Kasumi-1 (cell line): ENCODE measurements at places on chromosomes 13 and 19.

DNA sequence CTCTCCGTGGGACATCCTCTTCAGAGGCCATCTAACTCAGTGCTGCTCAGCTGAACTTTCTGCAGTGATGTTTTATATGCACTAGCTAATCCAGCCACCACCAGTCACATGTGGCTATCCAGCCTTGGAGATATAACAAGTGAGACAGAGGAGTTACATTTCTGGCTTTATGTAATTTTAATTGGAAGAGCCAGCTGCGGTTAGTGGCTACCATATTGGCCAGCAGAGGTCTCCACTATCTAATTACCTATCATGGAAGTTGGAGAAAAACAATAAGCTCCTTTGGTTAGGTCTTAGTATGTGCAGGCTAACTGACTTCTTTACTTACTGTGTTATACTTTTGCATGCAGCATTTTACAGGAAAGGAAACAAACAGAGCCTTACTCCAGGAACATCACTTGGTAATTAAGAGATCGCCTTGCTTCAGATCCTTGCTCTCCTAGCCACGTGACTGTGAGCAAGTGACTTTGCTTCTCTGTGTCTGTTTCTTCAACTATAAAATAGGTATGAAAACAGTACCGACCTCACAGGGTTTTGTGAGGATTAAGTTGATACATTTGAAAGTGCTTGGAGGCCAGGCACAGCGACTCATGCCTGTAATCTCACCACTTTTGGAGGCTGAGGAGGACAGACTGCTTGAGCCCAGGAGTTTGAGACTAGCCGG, 1.6 kb upstream of the KLK10 start:
- peak; percentile 66 for DNase-seq

DNA sequence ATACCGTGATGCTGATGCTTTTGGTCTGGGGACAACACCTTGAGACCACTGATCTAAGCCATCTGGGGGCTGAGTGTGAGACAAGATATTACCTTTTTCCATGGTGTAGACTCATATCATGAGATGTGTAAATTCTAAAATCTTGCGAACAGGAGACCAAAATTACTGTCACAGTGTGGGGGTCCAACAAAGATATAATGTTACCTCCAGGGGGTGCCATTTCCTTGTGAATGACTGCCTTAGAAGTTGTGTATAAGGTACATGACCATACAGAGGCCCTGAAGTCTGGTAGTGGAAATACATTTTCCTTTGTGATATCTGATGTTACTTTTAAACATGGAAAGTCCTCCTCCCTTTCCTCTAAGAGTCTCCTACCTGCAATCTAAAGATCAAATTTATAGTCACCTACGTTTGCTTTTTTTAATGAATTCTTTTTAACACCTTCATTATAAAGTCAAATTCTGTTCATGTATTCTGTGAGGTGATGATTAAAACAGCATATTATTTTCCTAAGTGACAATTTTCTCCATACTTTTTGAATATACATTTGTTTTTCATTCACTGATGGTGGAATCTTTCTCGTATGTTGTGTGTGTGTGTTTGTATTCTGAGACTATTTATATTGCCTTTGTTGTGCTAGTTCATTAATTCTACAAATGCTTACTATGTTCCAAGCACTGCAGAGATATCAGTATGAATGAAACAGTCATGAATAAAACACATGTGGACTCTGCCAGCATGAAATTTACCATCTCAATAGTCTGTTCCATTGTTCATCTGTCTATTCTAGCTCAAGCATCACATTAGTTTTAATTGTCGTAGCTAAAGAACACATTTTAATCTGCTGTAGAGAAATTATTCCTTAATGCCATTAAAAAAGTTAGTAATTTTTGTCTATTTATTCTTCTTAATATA, 113.7 kb downstream of the RFC3 start:
- DNase-seq: peak; percentile 35

- DNase-seq: no peak
Measured at GRCh38 chr13:75881109-75881775, 245.1 kb downstream of the LMO7 start.

- no peak for DNase-seq
Measured at GRCh38 chr13:30027569-30028455, 177.4 kb upstream of the UBL3 start.

- no peak for DNase-seq
Measured at GRCh38 chr13:35884211-35884760, 246.9 kb downstream of the DCLK1 start.

DNA sequence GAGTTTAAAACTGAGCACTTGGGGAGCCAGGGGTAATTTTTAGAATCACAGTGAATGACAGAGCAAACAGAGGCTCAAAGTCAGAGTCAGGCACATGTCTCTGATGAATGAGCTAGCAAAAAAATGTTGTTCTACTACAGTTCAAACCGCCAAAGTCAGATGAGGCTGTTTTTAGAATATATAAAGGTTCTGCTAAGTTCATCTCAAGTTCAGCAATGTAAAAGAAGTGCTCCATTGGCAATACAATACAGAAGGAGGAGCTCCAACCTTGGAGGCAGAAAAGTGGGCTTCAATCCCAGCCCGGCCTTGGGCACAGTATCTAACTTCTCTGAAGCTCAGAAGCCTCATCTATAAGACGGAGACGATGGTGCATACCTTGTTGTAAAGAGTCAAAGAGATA, 70.1 kb upstream of the IPO5 start:
- no peak for DNase-seq

GRCh38 chr19:33665776-33666595, 44.2 kb downstream of the CHST8 start:
- DNase-seq: no peak

GRCh38 chr13:46797501-46798237, 708 bp upstream of the ESD start:
- DNase-seq: no peak

DNA sequence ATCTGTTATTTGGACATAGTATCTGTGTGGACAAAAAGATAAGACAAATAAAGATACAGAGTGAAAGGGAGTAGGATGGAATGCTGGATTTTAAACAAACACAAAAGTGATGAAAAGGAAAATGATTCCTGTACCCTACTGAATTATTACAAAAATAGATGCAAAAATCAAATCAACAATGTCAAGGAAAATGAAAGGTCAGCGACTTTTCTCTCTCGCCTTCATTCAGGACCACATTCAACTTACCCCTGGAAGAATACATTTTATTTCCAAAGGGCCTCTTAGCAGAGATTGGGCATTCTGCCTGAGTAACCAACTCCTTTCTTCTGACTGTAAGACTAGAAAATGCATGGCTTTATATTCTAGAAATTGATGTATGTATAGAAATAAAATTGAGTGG, 28.8 kb upstream of the FAM124A start:
- DNase-seq: no peak
